ENCODE measurements at places on chromosomes 3 and 15.
A peak's percentile ranks its signal among the peaks of the same experiment; 100 is the strongest.

DNA sequence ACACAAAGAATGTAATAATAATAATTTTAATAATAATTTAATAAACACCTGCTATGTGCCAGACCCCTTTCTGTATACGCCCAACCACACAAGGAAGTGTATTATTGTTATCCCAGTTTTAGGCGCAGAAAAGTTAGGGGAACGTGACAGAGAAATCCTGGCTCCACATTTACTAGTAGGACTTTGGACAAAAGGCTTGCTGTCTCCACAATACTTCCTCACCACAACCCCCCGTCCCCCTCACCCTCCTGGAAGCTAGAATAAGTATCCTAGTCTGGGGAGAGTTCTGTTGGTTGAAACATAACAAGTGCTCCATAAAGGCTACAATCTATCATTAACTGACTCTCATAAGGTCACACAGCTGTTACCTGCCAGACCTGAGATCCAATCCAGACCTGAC, 488 bp upstream of the IL17RD start:
- DNase-seq = no peak

GRCh38 chr3:108408883-108409799, 101.3 kb downstream of the MYH15 start:
- no peak for DNase-seq

DNA sequence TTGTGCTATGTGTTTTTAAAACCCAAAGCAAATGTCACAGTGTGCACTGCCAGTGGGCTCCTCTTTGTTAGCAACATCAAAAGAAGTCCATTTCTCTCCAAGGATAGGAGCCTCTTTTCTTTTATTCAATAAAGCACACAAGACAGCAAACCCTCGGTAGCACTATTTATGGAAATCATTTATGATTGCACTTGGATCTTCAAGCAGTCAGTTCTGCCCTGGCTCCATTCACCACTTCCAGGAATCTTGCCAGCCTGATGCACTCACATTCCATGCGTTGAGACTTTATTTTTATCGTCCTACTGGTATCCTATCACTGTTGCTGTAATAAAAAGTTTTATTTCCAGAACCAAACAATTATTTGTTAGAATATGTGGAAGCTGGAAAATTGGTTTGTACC, 412.1 kb downstream of the TBL1XR1 start:
- DNase-seq = no peak

DNA sequence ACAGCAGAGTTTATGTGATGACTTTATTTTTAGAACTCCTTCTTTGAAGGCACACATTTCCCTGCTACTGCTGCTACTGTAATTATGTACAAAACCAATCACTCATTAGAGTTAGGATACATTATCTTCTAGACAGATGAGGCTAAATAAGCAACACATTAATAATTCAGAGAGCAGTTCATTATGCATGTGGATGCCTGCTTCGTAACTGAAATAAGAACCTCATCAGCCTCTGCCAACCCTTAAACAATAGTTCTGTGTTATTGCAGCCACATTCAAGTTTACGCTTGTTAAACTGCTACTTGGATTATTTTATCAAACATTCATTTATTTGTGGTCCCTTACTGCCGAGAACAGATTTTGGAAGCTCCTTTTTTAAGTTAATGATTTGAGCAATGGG, 52.5 kb upstream of the C15orf61 start:
- DNase-seq = peak; percentile 85

DNA sequence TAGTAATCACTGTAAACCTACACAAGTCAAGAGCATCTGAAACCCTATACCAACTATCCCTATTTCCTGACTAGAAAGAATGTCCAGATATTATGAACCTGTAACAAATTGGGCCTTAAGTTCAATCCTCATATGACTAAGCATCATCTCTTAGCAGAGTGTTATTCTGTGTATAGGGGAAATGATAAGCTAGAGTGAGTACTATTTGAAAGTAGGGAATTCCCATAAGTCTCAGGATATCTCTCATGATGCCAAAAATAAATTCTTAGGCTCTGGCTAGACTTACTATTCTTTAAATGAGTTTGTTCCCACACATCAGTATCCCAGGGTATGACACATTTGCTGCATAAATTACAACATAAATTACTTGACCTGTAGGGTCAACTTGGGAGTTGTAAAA, 15.3 kb downstream of the MRPL47 start:
- no peak for DNase-seq

- DNase-seq = no peak
These were observed 167.3 kb downstream of the NECTIN3 start for GRCh38 chr3:111238885-111239284.

GRCh38 chr3:153159771-153160397, 2.1 kb upstream of the RAP2B start:
- DNase-seq = no peak

- no peak for DNase-seq
These were observed 26.5 kb upstream of the MINDY4B start for GRCh38 chr3:150931745-150932144.

DNA sequence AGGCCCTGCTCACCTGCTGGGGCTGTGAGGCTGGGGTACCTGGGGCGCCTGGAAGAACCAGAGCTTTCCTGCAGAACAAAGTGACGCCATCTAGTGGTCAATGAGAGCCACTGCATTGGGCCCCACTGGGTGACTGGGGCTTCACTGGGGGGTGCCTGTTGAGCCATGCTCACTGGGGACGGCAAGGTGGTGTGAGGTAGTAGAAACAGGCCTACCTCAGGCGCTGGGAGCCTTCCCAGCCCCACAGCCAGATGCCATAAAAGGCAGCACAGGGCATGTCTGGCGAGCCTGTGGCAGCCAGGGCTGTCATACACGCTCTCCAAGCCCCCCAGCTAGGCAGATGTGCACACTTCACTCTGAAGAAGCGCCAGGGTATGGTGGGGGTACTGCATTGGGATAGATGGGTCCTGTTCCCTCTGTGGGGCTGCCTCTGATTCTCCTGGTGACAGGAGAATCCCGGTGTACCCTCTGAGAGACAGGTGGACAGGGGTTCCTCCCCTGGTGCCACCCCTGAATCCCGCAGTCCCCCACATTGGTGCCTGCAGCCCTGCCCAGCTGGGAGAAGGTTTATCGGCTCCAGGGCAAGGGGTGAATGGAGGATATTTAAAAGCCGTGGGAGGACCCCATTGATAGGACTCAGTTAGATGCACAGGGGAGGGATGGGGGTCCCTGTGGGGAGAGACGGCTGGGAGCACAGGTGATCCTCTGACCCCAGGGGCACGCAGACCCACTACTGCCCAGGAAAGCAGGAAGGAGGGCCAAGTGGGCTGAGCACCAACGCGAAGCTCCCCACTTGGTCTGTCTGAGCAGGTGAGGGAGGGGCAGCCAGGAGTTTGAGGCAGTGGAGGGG, 178.8 kb downstream of the NSMCE3 start:
- no peak for DNase-seq

GRCh38 chr3:144028798-144029411, 57.3 kb downstream of the DIPK2A start:
- DNase-seq = no peak

GRCh38 chr15:62075595-62076277, 9.0 kb downstream of the C2CD4A start:
- DNase-seq = no peak

DNA sequence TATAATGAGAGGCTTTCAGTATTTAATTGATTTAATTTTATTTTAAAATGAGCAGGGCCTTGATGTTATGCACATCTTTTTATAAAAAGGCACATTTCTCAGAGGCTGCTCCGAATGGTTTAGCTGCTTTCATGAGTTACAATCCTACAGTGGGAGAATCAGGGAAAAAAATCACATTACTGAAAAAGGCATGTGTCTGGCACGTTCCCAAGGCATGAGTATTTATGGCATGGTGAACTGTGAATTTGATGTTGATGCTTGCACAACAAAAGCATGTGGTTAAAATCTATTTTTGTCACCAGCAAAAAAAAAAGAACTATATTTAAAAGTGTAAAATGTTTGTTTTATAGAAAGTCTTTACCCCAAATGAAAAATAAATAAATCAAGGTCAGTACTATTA, 485.2 kb upstream of the ROBO2 start:
- no peak for DNase-seq

- no peak for DNase-seq
These were observed 875.1 kb upstream of the EPHA6 start for GRCh38 chr3:95939235-95939809.

DNA sequence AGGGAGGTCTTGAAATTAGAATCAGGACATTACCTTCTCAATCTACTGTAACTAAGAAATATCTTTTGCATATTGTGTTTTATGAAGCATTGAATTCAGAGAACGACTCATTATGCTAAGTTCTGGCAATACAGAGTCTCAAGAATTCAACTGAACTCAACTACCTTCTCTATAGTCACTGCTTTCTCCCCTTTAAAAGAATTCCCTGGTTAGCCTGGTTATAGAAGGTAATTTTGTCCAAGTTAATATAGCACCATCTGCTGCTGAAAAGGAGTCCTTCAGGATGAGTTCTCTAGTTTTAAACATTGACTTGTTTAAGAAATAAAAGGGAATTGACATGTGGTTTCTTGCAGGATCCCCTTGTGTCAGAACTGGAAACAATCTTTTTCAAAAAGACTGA, 60.2 kb downstream of the IL16 start:
- DNase-seq = peak; percentile 35

- no peak for DNase-seq
These were observed 185.9 kb upstream of the CADM2 start for GRCh38 chr3:84772841-84773240.

DNA sequence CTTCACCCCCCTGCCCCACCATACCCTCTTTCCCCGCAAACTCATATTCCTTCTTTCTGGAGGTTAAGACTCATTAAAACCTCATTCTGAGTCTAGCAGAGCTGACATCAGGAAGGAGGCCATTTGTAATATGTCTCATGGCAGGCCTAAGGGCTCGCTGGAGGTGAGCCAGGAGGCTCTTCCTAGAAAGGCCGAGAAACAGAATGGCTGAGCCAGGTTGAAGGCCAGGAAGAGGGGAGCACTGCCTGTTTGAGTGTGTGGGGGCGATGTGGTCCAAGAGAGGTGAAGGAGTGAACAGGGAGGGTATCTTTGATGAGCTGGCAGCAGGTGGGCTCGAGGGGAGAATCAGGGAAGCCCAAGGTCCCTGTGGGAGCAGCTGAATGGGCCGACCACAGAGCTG, 317.3 kb downstream of the TLE3 start:
- no peak for DNase-seq

- DNase-seq = no peak
These were observed 45.7 kb downstream of the EXOG start for GRCh38 chr3:38541806-38542205.

DNA sequence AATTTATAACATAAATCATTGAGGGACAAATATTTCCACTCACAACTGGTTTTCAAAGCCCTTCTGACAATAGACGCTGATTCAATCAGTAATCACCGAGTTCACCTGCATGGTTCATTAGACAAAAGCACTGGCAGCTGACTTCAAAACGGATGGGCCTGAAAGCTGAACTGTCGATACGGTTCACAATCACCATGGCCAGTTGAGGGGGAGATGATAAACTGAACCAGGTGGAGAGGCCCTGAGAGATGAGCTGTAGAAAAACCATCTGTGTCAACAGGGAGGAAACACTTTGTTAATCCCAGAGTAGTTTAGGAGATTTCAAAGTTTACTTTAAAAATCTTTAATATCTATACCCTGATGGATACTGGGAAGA, 75.0 kb downstream of the PEX5L start:
- DNase-seq = no peak

GRCh38 chr15:28935316-28935715, 49.5 kb downstream of the APBA2 start:
- DNase-seq = no peak

DNA sequence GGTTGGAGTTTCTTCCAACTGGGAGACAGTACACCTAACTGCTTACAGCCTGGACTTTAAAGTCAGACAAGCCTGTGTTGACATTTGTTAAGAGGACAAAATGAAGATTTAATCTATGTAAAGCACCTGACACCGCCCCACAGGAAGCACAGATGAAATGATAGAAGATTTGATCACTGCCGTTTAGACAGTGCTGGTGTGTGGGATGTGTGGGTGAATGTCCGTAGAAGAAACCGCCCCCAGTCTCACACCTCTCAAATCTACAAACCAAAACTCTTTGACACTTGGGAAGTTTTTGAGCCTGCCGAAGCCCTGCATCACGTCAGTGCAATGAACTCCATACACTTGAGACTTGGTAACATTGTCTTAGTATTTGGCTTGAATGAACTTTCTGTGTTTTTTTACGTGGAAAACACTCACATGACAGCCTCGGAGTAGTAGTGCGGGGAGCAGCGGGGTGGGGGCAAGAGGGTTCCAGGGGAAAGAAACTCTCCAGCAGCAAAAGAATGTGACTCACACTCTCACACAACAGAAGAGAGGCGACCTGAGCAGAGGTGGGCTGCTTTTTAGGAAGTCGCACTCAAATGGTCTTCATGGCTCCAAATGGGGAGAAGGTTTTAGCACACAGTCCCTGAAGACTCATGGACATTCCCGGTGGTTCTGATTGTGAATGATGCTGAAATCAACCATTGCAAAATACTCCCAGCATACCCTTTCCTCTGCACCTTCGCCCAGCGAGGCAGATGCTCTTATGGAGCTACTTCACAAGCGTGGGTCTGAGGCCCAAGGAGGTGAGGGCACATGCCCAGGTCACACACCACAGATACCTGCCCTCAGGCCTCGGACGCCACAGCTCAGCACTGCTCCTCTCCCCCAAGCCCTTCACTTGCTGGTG, 79.2 kb downstream of the SRGAP3 start:
- no peak for DNase-seq

DNA sequence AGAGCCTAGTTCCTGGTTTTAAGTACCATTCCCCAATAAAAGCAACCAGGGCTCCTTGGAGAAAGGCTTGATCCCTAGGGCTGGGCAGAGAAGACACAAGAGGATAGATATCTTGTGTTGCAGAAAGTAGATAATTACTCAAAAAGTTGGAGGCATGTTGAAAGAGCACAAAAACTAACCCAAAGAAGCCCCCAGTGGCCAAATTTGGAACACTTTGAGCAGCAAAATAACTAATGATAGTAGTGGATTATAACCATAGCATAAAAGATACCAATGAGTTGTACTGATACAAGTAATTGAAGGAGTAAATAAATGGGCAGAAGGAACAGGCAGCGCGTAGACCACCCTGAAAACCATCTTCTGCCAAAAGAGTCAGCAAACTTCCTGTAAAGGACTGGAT, 12.0 kb downstream of the EXOSC7 start:
- DNase-seq = no peak

- peak; percentile 21 for DNase-seq
These were observed 301.0 kb upstream of the SLCO3A1 start for GRCh38 chr15:91552555-91552954.

DNA sequence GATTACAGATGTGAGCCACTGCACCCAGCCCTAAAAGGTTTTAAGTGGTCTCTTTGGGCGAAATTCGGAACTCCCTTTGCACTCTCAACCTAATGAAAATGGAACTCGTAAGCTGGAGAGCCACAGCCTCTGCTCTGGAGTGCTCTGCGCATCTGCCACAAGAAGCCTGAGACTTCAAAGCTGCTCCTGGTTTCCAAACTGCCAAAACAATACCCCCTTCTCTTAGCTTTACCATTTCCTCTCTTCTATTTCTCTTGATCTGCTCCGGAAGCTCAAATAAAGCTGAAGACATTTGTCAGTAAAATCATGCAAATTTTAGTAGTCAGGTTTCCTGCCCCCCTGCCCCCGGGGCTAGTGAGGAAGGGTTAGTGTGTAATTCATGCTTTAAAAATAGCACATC, 312.7 kb downstream of the MFSD1 start:
- DNase-seq = no peak

- no peak for DNase-seq
These were observed 1.5 kb downstream of the SOX2 start for GRCh38 chr3:181713280-181713647.

- DNase-seq = no peak
These were observed 80.0 kb upstream of the EPHA6 start for GRCh38 chr3:96734273-96735009.

All from NCI-H1694 treated with DMSO at 0.1 percent for 48 hours (cell line).